ENCODE measurements at places on chromosomes 13 and 19.

- no peak for DNase-seq
These were observed 75.2 kb upstream of the UBAC2 start for GRCh38 chr13:99125326-99125915.

- DNase-seq, result no peak
These were observed 42.2 kb upstream of the KCTD4 start for GRCh38 chr13:45243077-45243476.

- no peak for DNase-seq
These were observed 920.9 kb downstream of the SLITRK5 start for GRCh38 chr13:88592105-88592504.

DNA sequence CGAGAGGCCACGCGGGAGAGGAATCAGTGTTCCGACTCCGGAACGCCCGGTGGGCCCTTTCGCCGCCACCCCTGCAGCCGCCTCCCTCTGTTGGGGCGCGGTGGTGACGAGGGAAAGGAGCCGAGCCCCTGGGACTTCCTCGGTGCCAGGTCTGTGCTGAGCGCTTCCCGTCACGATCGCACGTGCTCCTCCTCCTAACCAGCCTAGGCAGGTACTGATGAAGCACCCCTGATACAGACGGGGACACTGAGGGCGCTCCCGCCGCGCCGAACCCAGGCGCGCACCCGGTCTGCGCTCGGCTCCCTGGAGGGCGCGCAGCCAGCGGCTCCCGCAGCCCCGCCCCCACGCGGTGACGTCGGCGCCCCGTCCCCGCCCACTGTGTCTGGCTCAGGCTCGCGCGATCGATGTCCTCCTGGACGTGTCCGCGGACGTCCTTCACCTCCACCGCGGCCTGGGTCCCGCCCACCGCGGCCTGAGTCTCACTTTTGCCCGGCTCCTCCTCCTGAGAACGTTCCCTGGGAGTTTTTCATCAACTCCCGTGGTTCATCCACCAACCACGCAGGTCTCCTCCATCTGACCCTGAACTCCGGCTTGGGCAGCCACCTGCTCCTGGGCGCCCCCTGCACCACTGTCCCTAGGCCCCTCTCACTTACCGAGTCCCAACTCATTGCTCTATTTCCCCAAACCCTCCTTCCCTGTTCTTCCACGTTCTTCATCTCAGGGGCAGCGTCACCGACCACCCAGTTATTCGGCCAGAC lies 2.6 kb upstream of the KLK15 start:
- no peak for DNase-seq

GRCh38 chr13:20057963-20058362 lies 99.4 kb downstream of the ZMYM2 start:
- no peak for DNase-seq

DNA sequence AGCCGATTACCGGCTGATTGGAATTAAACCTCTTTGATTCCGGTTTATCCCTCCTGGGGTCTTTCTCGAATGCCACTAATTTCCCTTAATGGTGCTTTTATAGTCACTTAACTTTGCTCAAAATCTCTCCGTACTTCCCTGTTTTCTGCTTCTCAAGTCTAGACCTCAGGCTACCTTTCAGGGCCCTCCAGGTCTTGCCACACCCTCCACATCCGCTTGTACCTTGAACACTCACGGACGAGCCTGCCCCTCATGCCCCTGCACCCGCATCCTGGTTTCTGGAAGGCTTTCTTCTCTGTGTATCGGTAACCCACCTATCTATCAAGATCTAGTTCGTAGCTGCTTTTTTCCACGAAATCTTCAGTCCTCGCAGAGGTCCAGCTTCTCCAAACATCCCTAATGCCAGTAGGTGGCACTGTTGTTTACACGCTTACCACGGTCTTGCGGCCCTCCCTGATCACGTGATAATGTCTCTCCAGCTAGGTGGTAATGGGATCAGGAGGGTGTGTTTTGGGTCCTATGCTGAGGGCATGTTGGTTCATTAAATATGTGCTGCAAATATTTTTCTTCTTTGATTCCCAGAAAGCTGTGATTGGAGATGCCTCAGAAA lies 13.8 kb downstream of the ATP12A start:
- no peak for DNase-seq

DNA sequence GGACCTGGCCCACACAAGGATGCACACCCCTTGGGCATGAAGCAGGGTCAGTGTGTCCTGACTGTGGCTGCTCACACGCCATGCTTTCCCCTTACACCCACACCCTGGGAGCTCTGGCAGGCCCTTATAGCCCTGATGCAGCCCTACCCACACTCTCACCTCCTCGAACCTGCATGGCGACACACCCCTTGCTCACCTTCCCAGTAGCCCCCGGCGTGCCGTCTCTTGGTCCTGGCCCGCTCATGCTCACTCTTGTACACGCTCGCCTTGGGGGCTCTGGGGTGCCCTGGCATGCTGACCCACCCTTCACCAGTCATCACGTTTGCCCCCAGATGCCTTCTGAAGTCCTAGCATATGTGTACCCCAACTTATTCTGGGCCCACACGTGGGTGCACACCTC lies 56.1 kb downstream of the MAP4K1 start:
- DNase-seq, result no peak

Data from stimulated activated CD4-positive, alpha-beta T cell treated with anti-CD3 and anti-CD28 coated beads, TNF-alpha, amount 100 ng/mL, for 1 hour (primary cell).